ENCODE measurements at places on chromosomes 16 and 17.
A peak's percentile ranks its signal among the peaks of the same experiment; 100 is the strongest.

DNA sequence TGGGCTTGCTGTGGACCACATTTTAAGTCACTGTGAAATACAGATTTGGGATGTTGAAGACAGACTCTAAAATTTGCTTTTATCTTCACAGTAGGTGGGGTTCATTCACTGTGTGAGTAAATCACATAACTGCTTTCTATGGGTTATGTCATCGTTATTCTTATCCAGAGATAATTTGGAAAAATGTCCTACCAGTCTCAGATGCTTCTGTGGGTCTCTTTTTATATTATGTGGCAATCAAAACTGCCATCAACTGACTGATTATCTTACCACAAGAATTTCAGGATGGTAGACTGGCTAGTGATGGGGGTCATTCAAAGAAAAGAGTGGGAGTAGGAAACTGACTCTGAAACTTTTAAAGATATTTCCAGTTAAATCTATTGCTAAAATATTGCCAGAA lies 3.1 kb downstream of the HSBP1 start:
- no peak for DNase-seq

DNA sequence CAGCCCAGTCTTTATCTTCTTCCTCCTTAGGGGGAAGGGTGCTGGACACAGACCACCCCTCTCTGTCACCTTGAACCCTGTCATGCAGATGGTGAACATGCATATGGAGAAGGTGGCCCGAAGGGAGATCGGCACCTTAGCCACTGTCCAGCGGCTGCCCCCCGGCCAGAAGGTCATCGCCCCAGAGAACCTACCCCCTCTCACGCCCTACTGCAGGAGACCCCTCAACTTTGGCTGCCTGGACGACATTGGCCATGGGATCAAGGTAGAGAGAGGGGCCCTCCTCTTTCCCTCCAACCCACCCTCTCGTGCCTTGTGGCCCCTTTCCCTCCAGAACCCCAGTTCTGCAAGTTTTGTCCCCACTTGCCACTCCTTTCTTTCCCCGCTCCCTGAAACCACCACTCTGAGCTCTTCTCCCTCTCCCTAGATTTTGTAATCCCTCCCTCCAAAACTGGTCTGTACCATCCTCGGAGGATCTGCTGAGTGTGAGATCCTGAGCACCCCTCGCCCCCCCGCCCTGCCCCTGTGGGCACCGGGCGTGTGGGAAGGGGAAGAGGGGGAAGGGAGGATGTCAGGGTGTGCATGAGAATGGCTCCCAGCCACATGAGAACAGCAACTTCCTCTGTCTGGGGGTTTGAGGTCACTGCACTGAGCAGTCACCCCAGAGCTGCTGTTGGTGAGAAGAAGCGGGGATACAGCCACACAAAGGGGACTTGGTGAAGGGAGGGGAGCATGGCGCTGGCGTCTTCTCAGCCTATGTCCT lies 7.3 kb downstream of the ABI3 start:
- peak; percentile 86 for DNase-seq

DNA sequence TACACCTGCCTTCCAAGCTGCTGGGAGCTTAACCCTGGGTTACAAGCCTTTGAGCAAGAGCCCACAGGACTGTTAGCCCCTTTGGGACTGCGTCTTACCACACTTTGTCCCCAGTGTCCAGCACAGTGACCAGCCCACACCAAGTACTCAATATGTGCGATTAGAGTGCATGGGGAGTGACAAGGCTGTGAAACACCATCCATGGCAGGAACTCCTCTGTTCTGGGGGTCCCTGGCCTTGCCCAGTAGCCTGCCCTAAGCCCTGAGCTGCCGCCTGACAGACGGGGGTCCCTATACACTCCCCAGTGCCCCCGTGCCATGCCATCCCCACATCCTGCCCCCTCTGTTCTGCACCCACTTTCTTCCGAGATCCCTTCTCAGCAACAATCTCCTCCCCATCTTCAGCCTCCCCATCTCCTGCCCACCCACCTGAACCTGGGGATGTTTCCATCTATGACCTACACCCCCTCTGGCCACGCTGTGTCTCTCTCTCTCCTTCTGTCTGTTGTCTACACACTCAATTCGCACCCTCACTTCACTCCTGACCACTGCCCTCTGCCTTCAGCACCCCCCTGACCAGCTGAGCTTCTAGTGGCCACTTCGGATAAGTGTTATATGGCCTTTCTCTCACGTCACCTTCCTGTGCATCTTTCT lies 112.9 kb upstream of the SMURF2 start:
- no peak for DNase-seq

GRCh38 chr17:27282054-27282551 lies 11.8 kb upstream of the WSB1 start:
- DNase-seq: no peak

DNA sequence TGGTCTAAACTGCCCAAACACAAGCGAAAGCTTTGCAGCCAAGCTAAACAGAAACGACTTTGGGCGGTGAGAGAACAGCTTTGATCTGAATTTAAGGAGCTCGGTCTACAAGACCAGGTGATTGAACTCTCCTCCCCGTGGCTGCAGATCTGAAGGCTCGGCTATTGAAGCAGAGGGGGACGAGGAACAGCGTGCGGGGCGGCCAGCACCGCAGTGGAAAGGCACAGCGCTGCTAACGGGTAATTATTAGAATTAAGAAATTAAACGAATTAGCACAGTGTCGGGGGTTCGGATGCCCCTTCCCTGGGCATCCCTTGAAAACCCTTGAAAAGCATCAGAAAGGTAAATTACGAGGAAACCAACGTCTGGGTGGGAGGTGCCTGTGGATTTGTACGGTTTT lies 431 bp downstream of the TEKT3 start:
- no peak for DNase-seq

GRCh38 chr17:77572851-77573250 lies 385.7 kb upstream of the TNRC6C start:
- no peak for DNase-seq

GRCh38 chr17:81939218-81939617 lies 2.1 kb upstream of the PYCR1 start:
- DNase-seq: peak; percentile 52

GRCh38 chr17:39461926-39462569 lies 762 bp downstream of the CDK12 start:
- DNase-seq: peak; percentile 32

GRCh38 chr17:79002796-79003593 lies 6.6 kb downstream of the CANT1 start:
- no peak for DNase-seq

GRCh38 chr17:34386697-34387550 lies 23.9 kb upstream of the CCL1 start:
- no peak for DNase-seq

DNA sequence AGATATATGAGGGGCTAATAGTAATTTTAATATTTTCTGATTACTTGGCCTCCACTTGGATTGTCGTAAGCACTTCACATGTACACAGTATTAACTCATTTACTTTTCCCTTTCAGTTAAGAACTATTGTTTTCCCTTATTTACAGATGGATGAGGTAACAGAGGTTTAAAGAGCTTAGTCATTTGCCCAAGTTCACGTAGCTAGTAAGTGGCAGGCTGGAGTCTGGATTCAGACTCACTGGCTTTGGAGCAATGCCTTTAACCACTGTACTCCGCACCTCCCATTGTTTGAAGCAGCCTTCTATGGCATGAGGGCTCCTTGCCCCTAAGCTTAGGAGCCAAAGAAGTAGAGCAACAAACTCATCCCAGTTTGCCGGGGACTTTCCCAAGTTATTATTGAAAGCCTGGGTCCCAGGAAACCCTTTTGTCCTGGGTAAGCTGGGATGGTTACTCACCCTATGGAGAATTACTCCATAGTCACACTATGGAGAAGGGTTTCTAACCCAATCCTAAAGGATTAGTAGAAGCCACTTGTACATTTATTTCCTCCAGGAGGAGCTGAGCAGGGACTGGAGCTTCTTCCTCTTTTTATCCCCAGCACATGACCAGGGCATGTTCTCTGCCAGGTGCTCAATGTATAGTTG lies 12.3 kb downstream of the FOXL1 start:
- no peak for DNase-seq

GRCh38 chr17:56141046-56141839 lies 12.0 kb upstream of the ANKFN1 start:
- DNase-seq: no peak

GRCh38 chr16:10554569-10554968 lies 25.8 kb downstream of the EMP2 start:
- DNase-seq: no peak

DNA sequence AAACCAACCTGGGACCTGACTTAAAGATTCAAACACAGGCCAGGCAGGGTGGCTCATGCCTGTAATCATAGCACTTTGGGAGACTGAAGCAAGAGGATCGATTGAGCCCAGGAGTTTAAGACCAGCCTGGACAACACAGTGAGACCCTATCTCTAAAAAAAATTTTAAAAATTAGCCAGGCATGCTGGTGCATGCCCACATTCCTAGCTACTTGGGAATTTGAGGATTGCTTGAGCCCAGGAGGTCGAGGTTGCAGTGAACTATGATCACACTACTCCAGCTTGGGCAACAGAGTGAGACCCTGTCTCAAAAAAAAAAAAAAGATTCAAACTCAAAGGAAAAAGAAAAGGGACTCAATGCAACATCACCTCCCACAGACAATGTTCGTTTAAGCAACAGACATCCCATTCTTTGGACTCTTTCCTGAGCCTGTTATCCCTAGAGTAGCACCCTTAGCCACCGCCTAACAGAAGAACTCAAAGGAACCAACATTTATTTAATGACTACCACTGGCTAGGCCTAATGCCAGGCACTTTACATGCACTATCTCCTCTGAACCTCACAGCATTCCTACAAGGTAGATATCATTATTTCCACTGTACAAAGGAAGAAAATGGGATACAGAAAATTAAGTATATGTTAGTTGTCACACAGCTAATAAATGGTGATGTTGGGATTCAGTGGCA lies 12.7 kb downstream of the MYO18A start:
- DNase-seq: no peak

GRCh38 chr16:11056993-11057649 lies 112.8 kb downstream of the CLEC16A start:
- no peak for DNase-seq

- no peak for DNase-seq
These were observed 26.3 kb upstream of the GAS7 start for GRCh38 chr17:10224582-10225195.

DNA sequence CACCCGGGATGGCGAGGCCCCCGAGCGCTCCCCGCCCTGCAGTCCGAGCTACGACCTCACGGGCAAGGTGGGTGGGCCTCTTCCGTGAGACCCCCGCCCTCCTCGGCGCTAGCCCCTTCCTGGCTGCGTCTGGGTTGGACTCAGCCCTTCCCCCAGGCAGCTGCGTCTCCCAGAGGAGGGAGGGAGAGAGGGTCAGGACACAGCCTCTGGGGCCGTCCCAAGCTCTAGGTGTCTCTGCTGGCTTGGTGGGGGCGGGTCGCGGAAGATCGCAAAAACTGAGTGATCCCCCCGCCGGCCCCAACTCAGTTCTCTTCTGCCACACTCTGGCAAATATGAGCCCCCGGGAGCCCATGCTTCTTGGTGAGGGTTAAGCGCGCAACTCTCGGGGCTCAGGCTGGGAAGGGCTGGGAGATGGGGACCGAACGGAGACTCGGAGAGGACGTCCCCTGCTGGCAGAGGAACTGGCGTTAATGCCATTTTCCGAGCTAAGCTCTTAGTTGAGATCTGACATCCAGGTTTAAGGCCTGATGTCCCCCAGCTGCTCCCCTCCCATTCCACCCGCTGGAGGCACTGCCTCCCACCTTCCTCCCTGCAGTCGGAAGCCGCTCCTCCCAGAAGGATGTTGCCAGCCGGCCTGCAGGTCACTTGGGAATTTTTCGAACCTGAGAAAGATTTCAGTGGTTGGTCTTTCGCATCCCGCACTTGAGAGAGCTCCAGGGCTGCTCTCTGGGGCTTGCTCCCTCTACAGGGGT lies 419 bp downstream of the RAB37 start:
- no peak for DNase-seq

DNA sequence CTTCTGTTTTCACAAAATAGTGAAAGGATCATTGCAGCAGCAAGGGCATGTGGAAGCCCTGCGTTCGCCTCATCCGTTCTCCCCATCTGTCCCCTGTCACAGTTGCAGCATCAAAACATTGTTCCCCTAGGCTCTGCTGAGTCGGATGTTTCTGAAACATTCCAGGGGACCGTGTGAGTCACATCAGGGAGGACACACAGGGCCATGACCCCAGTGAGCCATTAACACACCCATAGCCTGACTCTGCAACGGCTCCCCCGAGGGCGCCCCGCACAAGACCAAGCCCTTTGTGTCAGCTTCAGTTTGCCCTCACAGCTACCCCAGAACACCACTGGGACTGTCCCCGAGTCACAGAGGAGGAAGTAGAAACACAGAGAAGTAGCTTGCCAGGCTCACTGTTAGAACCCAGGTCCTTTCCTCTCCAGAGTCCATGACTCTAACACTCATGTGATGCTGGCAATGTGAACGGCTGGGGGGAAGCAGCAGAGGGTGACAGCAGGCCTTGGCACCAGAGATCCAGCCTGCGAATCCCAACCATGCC lies 63.3 kb upstream of the HSBP1 start:
- DNase-seq: peak; percentile 65

DNA sequence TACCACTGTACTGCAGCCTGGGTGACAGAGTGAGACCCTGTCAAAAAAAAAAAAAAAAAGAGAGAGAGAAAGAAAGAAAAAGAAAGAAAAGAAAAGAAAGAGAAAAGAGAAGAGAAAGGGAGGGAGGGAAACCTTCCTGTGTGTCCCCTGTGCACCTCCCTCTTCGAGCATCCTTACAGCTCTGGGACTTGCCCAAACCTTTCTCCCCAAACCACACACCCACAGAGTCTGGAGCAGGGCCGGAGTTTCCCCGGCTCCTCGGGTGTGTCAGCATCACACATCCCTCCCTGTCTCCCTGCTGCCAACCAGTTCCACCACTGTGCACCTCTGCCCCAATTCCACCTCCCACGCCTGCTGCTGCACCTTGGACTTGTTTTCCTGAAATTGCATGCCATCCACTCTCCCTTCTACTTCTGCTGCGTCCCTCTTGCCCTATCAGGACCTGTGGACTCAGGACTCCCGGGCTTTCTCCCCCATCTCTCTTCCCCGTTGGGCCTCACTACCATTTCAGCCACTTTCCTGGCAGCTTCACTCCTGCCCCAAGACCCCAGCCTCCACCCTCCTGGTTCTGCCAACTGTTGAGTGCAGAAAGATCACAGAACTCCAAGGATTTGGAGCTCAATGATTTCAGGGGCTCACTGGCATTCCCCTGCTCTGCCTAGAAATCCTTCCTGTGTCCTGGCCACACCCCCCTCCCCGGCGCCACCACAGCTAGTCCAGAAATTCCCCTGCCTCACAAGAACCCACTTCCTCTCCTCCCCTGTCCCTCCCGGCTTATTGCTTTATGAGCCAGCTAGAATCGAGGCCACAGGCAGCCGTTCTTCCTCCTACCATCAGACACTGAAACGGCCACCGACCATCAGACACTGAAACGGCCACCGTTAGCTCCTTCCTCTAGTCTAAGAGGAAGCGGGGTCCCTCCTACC lies 3.7 kb upstream of the CDK3 start:
- no peak for DNase-seq

- no peak for DNase-seq
These were observed 10.0 kb upstream of the SKAP1 start for GRCh38 chr17:48439875-48440505.

DNA sequence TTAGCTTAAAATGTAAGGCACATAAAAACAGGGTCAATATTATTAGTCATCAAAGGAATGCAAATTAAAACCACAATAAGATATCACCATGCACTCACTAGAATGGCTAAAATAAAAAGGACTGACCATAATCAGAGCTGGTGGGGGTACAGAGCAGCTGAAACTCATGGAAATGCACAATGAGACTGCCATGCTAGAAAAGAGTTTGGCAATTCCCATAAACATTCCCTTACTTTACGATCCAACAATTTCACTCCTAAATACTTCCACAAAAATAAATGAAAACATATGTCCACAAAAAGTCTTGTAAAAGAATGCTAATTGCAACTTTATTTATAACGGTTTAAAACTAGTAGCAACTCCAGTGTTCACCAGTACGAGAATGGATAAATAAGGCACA lies 36.1 kb upstream of the ERCC4 start:
- DNase-seq: no peak
